A549 treated with ZK216348 at 1 μM for 4 hours (cell line): ENCODE measurements at places on chromosomes 3 and 15. TPM values are rescaled to one million over a fixed set of nuclear protein-coding genes. Genes with fewer than 3 reads are reported as not detected.

Gene SH3GL3
- total RNA-seq: 0.49 to 1.3 TPM (median 0.71 TPM) in 5 replicates

Gene PCSK6
- 8.8 to 12.2 TPM (median 10.7 TPM) in 5 replicates for total RNA-seq

Gene ISLR
- 0.24 to 0.41 TPM (median 0.33 TPM) in 4 of 5 replicates, not detected in the other for total RNA-seq

Gene REC114
- not detected in 5 replicates for total RNA-seq

Gene TF
- 0.60 to 2.0 TPM (median 1.0 TPM) in 5 replicates for total RNA-seq

Gene ARPP21
- total RNA-seq: 0.07 to 0.13 TPM (median 0.07 TPM) in 3 of 5 replicates, not detected in the others

Gene TMCO5A
- not detected in 5 replicates for total RNA-seq

Gene AAGAB
- total RNA-seq: 65.6 to 85.8 TPM (median 68.1 TPM) in 5 replicates

Gene LEKR1
- total RNA-seq: 0.29 to 1.0 TPM (median 0.56 TPM) in 5 replicates

Gene GPR160
- total RNA-seq: 1.1 to 2.4 TPM (median 1.9 TPM) in 5 replicates

Gene IFT122
- 11.4 to 14.2 TPM (median 13.2 TPM) in 5 replicates for total RNA-seq

Gene VEPH1
- total RNA-seq: 0.27 to 0.44 TPM in 2 of 5 replicates, not detected in the others

Gene PAQR9
- 2.3 to 4.1 TPM (median 3.0 TPM) in 5 replicates for total RNA-seq
